Keratinocyte (primary cell): ENCODE measurements at places on chromosomes 3 and 15.

DNA sequence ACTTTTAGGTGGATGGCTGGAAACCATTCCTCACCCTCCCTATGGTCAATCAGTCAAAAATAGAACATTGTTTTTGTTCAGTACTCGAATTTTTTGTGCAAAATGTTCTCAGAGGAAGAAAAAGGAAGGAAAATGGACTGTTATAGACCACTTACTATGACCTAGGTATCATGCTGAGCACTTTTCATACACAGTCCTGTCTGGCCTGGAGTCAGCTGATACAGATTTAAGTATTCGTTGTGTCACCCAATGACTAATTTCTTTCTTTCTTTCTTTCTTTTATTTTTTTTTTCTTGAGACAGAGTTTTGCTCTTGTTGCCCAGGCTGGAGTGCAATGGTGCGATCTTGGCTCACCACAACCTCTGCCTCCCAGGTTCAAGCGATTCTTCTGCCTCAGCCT is 29.1 kb upstream of the TNIK start:
- no peak for DNase-seq

GRCh38 chr3:72449551-72449950 is 398.7 kb downstream of the SHQ1 start:
- no peak for DNase-seq

- DNase-seq, result no peak
Observed at GRCh38 chr3:119310071-119310470, 15.9 kb downstream of the ARHGAP31 start.

DNA sequence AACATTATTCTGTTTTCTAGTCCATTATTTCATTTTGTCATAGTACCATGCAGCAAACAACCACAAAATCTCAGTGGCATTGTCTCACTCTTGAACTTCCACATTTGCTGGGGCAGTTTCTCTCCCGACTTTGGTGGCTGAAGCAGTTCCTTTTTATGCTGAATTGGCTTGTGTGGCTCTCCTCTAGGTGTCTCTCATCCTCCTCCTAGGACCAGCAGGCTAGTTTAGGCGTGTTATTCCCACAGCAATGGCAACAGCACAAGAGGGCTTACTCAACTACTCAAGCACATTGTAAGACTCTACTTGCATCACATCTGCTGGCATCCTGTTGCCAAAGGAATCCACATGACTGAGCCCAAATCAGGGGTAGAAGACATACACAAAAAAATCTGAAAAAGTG is 201.8 kb upstream of the KCNH8 start:
- no peak for DNase-seq

GRCh38 chr15:51191766-51192165 is 97.1 kb upstream of the TNFAIP8L3 start:
- DNase-seq, result no peak

- DNase-seq, result no peak
Observed at GRCh38 chr3:50297896-50298725, 1.1 kb downstream of the HYAL3 start.

- no peak for DNase-seq
Observed at GRCh38 chr15:89364741-89365450, 30.3 kb upstream of the POLG start.

GRCh38 chr3:153289334-153289808 is 127.3 kb downstream of the RAP2B start:
- no peak for DNase-seq

- DNase-seq, result no peak
Observed at GRCh38 chr15:52232327-52232726, 41.1 kb upstream of the GNB5 start.

DNA sequence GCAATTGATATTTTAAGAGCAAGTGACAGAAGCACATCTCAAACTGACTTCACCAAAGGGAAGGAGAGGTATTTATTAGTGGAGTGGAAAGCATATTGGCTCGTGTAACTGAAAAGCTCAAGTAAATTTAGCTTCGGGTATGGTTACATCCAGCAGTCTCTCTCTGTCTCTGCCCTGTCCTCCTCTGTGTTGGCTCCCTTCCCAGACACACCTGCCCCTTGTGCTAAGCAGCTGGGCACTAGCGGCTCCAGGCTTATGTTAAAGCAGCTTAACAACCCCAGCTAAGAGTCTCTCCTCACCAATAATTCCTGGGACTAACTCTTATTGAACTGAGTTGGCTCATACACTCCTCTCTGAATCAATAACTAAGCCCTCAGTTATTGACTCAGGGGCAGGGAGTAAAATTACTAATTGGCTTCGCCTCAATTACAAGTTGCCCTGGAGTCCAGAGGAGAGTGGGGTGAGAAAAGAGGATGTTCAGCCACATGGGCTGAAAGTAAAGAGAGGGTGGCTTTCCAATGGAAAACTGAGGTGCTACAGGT is 12.8 kb upstream of the SH3BP5 start:
- no peak for DNase-seq

DNA sequence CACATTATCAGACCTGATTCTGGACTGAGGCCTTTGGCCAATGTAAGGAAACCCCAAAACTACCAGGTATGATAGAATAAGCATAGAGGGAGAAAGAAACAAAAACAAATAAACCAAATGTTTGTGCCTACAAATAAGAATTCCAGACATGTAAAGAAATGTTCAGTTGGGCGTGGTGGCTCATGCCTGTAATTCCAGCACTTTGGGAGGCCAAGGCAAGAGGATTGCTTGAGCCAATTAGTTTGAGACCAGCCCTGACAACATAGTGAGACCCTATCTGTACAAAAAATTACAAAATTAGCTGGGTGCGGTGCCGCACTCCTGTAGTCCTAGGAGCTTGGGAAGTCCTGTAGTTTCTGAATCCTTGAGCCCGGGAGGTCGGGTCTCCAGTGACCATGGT is 13.0 kb downstream of the TMEM202 start:
- no peak for DNase-seq

GRCh38 chr3:101278727-101279126 is 41.6 kb downstream of the IMPG2 start:
- DNase-seq, result no peak

DNA sequence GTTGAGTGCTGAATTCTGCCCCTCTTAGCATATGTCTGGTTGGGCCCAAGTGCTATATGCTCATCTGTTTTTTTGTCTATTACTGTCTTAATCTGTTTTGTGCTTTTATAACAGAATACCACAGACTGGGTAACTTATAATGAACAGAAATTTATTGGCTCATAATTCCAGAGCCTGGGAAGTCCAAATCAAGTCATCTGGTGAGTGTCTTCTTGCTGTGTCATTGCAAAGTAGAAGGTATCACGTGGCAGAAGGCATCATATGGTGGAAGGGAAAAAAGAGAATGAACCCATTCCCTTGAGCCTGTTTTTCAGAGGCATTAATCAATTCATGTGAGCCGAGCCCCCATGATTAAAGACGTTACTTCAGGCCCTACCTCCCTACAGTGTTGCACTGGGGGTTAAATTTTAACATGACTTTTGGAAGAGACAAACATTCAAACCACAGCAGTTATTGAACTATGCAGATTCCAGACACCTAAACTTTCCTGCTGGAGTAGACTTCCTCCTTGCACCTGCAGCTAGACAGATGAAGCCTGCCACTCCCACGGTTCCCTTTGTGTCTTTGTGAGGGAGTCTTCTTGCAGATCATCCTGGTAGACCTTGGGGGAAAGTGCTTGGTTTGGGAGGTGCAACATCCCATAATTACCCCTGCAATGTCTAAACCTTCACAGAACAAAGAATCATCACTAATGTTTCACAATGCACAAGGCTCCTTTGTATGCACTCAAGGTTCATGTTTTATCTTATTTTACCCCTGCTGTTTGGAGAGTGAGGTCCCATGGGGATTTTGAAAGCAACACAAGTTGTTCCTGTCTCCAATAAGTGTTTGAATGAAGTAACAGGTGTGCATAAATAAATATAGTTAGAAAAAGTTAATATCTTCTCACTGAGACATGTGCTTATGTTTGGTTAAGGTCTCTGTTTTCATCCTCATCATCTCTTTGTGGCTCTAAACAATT is 64.7 kb upstream of the XCR1 start:
- no peak for DNase-seq

GRCh38 chr3:152200476-152201420 is 68.0 kb upstream of the MBNL1 start:
- no peak for DNase-seq
